ENCODE measurements at places on chromosomes 13 and 19.
A peak's percentile ranks its signal among the peaks of the same experiment; 100 is the strongest.

DNA sequence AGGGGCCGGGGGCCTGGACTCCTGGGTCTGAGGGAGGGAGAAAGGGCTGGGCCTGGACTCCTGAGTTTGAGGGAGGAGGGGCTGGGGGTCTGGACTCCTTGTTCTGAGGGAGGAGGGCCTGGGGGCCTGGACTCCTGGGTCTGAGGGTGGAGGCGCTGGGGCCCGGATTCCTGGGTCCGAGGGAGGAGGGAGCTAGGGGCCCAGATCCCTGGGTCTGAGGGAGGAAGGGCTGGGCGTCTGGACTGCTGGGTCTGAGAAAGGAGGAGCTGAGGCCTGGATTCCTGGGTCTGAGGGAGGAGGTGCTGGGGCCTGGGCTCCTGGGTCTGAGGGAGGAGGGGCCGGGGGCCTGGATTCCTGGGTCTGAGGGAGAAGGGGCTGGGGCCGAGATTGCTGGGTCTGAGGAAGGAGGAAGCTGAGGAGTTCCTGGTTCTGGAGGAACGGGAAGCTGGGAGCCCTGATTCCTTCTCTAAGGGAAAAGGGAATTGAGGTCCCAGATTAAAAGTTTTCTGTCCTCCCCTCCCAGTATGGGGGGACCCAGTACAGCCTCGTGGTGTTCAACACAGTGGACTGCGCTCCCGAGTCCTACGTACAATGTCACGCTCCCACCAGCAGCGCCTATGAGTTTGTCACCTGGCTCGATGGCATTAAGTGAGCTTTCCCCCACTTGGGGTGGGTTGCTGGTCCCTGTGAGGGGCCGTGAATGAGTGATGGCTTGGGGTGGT lies 721 bp downstream of the MED25 start:
- DNase-seq: no peak

GRCh38 chr19:11295665-11296245 lies at the start of gene TSPAN16:
TSPAN16 (plus strand) TSS chr19:11296160; CDS start chr19:11296298, 138 bp downstream.
- no peak for DNase-seq

DNA sequence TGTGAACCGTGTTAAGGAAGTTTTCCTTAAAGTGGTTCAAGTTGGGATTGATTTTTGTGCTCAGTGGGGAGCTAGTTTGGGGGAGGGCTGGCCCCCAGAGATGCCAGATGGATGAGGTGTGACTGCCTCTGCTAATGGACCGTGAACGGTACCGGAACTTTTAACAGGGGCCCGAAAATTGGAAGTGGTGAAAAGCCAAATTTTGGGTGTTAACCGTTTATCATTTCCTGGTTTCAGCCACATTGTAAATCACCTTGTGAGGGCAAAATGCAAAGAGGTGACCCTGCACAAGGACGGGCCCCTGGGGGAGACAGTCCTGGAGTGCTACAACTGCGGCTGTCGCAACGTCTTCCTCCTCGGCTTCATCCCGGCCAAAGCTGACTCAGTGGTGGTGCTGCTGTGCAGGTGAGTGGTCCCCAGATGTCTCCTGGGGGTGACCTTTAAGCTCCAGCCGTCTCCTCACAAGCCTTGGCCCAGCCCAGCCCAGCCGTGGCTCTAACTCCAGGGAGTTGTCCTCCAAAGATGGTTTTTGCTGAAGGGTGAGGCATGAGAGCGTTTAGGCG lies 18.2 kb downstream of the UPF1 start:
- no peak for DNase-seq

DNA sequence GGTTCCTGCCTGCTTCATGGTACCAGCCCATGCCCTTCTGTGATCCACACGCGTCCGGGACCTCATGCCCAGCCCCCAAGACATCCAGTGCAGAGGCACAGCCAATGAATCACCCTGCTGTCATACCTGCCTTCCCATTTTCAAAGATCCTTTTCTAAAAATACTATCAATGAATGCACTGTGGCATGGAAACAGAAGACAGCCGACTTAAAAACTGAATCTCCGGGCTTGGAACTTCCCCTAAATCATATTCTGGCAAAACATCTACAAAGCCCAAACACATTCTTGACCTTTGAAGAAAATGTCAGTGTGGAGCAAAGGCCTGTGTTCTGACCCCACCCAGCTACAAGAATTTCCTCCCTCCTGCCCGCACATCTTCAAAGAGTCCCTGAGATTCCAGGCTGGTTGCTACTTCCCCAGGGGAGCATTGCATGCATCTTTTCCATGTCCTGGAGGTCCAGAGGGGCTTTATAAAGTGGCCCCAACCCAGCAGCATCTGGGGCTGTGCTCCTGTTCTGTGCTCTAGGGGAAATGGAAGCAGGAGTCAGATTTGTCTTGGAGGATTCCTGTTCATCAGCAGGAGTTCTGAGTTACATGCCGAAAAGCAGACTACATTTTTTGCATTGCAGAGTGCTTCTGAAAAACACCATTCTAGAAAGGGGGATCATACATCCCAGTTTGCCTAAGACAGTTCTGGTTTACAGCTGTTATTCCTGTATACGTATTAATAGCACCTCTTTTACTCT lies 135.2 kb downstream of the USP12 start:
- no peak for DNase-seq

GRCh38 chr13:86757236-86757978 lies 913.8 kb upstream of the SLITRK5 start:
- DNase-seq: no peak

GRCh38 chr13:109715902-109716301 lies 70.5 kb downstream of the IRS2 start:
- peak; percentile 83 for DNase-seq

- DNase-seq: no peak
Observed at GRCh38 chr13:83311886-83312577, 570.2 kb downstream of the SLITRK1 start.

DNA sequence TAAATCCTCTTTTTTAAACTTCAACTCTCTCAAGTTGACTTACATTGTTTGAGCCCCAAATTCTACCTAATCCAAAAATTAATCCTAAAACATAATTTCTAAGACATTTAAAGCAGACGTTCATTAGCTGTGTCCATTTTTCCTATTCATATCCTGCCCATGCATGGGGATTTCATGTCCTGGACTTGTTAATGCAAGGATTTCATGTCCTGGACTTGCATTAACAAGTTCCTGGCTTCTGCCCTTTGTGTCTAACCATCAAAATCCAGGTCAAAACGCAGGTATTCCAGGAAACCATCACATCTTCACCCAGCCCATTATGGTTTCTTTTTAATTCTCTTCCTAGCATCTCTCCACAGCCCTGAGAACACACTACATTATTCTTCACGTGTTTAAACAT lies 454.9 kb downstream of the KLF5 start:
- DNase-seq: no peak

DNA sequence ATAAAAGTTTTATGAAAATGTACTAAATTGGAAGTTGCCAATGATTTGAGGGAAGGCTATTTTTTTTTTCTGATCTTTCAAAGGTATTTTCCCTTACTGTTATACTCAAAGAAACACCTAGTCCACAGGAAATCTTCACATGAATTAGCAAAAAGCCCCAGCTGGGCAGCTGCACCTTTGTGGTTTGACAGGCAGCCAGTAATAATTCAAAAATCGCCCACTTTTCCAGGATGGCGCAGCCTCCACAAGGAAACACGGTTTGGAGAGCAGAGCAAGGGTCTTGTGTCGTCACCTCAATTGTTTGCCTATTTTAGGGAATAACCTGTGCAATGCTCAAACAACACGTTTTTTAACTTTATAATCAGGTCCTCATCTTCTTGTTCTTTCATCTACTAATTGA lies 324.9 kb upstream of the GPC6 start:
- no peak for DNase-seq

DNA sequence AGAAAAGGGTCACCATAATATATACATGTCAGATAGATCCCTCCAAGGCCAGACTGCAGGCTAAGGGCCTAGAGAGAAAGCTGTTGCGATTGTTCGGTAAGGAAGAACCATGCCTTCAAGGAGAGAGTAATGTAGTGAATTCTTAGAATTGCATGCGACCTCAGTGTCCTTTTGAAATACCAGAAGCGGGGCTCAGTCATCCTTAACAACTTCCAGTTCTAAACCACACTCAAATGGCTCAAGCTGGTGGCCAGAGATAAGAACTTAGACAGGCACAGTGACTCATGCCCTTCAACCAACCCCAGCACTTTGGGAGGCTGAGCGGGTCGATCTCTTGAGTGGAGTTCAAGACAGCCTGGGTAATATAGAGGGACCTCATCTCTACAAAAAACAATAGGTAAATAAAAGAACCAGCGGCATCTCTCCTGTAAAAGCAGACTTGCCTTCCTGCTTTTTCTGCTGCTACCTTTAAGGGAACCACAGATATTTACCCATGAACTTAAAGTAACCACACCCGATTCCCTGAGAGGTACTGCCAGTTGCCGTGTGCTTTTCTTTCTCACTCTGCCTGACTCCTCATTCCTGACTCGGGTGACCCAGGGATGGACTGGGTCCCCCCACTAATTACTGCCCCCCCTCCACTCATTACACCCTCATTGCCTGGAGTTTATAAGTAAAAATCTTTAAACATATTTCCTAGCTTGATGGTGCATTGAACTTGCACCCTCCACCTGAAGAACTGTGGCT lies 15.4 kb upstream of the SIGLEC6 start:
- peak; percentile 100 for DNase-seq

Measured in MV-4-11 (cell line).